ENCODE measurements at places on chromosomes 11 and 22. TPM values are rescaled to one million over a fixed set of nuclear protein-coding genes. Genes with fewer than 3 reads are reported as not detected.
A peak's percentile ranks its signal among the peaks of the same experiment; 100 is the strongest.

OR5P2 gene
- not detected for total RNA-seq

C11orf21 gene
- total RNA-seq = not detected

MPZL3 gene
- 6.0 TPM for total RNA-seq

DNA sequence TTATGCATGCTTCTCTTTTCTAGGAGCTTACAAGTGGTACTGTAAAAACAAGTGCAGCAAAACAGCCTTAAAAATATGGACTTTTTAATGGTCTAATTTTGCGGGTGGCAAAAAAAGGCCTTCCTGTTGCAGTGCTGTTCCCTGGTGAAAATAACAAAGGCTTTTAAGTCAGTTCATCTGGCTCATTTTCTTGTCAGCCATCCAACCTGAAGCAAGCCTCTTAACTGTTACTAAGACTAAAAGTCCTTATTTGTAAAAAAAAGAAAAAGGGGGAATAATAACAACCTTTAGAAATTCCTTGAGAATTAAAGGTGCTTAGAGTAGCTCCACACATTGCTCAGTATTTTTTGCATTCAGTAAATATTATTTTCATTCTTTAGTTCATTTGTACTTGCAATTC lies 200.5 kb upstream of the CHORDC1 start:
- DNase-seq = no peak

GRCh38 chr11:61020551-61021235 lies 49.2 kb downstream of the CD6 start:
- DNase-seq = no peak

DNA sequence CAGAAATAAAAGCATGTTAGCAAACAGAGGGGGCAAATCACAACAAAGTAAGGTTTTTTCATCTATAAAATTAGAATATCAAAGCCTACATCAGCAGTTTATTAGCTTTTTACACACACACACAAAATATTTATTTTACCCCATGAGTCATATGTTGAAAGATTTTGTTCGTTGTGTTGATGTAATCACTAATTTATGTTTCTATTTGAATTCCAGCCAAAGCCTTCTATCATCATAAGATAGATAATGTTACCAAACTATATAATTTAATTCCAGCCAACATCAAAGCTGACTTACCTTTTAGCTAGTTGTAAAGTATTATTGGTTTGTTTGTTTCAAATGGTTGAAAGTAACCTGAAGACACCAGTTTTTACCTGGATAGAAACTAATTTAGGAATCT lies 458.0 kb upstream of the ARHGAP42 start:
- DNase-seq = no peak

- no peak for DNase-seq
These were observed 66.1 kb upstream of the ARHGAP32 start for GRCh38 chr11:129258205-129258604.

DNA sequence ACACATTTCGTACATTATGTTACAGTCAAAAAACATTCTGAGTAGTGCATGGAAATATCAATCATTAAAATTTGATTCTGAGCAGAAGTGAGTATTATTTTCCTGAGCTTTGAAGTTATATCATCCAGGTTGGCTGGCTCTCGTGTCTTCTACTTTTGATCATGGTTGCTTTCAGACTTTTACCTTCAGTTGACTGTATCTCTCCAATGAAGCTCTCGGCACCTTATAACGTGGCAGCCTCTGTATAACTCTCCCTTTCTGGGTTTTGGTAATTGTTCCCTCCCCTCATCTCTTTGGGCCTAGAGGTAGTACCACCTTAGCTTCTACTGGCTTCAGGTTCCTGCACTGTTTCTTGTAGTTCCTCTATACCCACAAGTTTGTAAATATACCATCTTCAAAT lies 12.2 kb downstream of the SFI1 start:
- DNase-seq = no peak

- DNase-seq = no peak
These were observed 18.0 kb downstream of the OR52B2 start for GRCh38 chr11:6152126-6152525.

DNA sequence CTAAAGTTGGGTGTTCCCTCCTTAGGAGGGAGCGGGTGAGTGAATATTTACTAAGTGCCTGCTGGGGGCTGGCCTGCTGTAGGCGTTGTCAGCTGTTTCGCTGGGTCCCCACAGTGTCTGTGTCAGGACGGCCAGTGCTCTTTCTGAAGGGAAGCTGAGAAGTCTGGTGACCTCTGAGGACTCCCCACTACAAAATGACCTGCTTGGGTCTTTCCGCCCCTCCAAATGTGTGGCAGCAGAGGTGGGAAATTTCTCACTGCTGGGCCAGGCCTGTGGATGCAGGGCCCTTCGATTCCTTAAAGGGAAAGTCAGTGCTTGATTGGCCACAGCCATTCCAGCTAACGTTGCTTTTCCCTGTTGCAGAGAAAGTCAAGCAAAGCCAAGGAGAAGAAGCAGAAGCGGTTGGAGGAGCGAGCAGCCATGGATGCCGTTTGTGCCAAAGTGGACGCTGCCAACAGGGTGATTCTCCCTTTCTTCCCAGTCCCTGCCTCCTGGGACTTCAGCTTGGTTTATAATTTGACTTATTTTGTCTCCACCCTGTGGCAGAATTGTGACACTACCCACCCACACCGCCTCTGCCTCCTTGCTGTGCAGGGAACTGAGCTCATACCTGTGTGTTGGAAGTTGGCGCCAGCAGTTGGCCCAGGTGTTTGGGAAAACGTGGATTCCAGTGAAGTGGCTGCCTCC lies 6.8 kb downstream of the NAA40 start:
- DNase-seq = peak; percentile 48

- no peak for DNase-seq
These were observed 1056.0 kb downstream of the TBC1D22A start for GRCh38 chr22:47818496-47818895.
